ENCODE measurements at places on chromosomes 4 and X.

- DNase-seq = no peak
Observed at GRCh38 chr4:124564121-124564520, 148.4 kb downstream of the ANKRD50 start.

- DNase-seq = no peak
Observed at GRCh38 chrX:22383988-22384387, 111.3 kb downstream of the CBLL2 start.

- DNase-seq = no peak
Observed at GRCh38 chr4:80874979-80875378, 155.5 kb upstream of the BMP3 start.

DNA sequence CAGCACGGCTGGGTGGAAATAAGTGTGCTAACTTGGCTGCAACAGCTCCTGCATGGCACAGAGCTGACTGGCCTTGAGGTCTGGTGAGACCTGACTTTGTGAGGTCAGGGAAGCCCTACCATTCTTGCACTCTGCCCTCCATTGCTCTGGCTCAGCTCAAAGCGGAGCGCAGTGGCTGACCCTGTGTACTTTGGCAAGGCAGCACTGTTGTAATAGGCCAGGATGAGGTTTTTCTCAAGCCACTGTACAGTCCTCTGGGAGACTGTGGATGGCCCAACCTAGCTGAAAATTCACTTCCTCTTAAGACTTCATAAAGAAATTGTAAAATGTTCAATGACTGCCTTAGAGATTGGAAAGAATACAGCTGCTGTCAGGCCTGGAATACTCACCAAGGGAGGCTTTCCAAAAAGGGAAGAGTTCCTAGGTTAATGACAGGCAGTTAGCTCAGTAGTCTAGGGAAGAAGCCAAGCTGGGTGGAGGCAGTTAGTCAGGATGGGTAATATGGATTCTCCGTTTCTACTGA is 129.8 kb downstream of the GUCY2F start:
- DNase-seq = no peak

GRCh38 chrX:22165732-22166457 is 106.8 kb upstream of the CBLL2 start:
- peak; percentile 4 for DNase-seq

DNA sequence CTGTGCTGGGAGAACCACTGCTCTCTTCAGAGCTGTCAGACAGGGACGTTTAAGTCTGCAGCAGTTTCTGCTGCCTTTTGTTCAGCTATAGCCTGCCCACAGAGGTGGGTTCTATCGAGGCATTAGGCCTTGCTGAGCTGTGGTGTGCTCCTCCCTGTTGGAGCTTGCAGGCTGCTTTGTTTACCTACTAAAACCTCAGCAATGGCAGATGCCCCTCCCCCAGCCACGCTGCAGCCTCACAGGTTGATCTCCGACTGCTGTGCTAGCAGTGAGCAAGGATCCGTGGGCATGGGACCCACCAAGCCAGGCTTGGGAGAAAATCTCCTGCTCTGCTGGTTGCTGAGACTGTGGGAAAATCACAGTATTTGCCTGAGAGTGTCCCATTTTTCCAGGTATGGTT is 133.8 kb upstream of the UBQLN2 start:
- no peak for DNase-seq

- DNase-seq = no peak
Observed at GRCh38 chr4:6969826-6970800, 60.5 kb downstream of the TBC1D14 start.

- DNase-seq = no peak
Observed at GRCh38 chr4:150299816-150300215, 221.6 kb downstream of the DCLK2 start.

Measured in AG04449 (cell line).